ENCODE measurements at places on chromosomes 1 and 21.

DNA sequence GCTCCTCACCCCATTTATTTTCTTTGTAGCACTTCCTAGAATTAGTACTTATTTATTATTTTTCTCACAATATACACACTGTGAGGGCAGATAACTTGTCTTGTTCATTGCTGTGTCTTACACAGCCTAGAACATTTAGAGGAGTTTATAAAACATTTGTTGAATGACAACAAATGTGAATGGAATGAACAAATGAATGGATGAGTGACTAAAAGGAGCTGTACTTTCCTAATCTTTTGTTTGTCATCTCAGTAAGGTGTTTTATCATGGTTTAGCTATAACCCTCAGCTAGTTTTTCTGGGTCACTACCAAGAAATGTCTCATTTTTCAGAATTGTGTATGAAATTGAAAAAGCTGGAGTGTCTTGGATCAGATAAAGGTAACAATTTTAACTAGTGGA is 239.3 kb upstream of the KCNK2 start:
- DNase-seq = no peak

DNA sequence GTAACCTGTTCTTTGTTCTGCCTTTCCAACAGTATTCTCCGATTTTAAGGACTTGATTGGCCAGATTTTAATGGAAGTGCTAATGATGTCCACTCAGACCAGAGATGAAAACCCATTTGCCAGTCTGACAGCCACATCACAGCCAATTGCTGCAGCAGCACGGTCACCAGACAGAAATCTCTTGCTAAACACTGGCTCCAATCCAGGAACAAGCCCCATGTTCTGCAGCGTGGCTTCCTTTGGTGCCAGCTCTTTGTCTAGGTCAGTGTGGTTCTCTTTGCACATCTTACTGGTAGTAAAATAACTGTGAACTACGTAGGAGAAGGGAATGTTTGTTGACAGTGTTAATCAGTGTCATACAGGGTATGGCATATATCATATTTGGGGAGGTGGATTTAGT is 72.7 kb downstream of the UBE4B start:
- no peak for DNase-seq

GRCh38 chr1:160756849-160757201 is 17.8 kb downstream of the SLAMF7 start:
- no peak for DNase-seq

GRCh38 chr1:47440599-47441081 is 2.8 kb downstream of the FOXD2 start:
- DNase-seq = no peak

GRCh38 chr1:172815740-172816139 is 156.8 kb downstream of the FASLG start:
- no peak for DNase-seq

- no peak for DNase-seq
These were observed 128.2 kb downstream of the CACHD1 start for GRCh38 chr1:64598100-64598571.

DNA sequence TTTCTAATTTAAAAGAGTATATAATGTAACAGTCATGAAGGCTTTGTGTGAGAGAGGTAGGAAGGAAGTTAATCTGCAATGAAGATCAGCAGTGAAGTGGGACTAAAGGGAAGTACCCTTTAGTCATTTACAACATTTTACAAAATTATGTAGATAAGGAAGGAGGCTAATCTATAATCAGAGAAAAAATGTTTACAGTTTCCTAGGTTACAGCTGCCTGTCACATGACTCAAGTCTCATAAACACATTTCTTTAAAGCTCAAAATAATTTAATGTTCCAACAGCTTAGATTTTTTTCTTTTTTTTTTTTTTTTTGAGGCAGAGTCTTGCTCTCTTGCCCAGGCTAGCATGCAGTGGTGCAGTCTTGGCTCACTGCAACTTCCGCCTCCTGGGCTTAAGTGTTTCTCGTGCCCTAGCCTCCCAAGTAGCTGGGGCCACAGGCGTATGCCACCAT is 26.2 kb upstream of the CAP1 start:
- no peak for DNase-seq

- DNase-seq = no peak
These were observed 12.2 kb downstream of the FH start for GRCh38 chr1:241507189-241507863.

DNA sequence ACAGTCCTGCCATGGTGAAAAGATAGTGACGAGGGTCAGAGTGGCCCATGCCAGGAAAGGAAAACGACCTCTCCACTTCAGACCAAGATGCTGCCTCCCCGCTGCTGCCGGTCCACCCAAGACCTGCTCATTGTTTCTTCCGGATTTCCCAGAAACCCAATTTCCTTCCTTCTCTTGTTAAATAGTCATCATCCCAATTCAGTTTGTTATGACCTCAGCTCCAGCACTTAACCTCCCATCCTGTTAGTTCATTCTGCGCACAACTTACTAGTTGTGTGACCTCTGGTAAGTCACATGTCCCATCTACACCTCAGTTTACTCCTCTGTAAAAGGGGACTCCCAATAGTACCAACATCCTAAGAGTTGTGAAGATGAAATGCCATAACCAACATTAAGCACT is 29.9 kb upstream of the PPP1R15B start:
- no peak for DNase-seq

- DNase-seq = no peak
These were observed 58.5 kb downstream of the KIF26B start for GRCh38 chr1:245213066-245213831.

DNA sequence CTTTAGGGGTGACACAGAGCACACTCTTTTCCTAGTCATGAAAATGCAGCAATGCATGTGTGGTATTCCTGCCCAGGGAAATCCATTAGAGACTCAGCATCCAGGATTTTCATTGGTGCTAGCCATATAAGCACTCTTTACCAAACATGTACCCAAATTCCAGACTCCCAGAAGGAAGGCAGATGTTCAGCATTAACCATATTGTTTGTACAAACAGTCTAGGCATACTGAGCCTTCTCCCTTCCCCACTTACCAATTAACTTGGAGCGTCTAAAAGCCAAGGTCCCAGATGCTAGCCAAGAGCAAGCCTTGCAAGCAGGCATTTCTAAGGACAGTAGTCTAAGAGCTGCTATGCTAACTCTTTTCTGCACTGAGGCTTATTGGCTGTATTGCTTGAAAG is 27.9 kb downstream of the ZBED6 start:
- no peak for DNase-seq

GRCh38 chr1:247336390-247336789 is 4.7 kb upstream of the ZNF496 start:
- DNase-seq = no peak

DNA sequence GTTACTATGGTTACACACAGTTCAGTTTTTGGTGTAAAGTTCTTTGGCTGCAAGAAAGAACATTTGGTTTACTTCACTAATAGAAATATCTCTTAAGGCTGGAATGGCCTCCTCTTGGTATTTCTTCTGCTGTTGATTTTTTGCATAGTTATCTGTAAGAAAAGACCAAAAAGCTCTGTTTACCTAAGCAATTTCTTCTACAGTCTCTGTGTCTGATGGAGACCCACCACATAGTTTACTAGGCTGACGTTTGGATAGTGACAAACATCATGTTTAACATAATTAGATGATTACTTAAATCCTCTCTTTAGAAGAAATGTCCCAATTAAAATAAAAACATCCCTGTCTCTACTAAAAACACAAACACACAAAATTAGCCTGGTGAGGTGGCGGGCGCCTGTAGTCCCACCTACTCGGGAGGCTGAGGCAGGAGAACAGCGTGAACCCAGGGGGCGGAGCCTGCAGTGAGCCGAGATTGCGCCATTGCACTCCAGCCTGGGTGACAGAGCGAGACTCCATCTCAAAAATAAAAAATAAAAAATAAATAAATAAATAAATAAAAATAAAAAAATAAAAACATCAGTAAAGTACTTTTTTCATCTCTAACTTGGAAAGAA is 7.2 kb downstream of the PIGP start:
- no peak for DNase-seq

DNA sequence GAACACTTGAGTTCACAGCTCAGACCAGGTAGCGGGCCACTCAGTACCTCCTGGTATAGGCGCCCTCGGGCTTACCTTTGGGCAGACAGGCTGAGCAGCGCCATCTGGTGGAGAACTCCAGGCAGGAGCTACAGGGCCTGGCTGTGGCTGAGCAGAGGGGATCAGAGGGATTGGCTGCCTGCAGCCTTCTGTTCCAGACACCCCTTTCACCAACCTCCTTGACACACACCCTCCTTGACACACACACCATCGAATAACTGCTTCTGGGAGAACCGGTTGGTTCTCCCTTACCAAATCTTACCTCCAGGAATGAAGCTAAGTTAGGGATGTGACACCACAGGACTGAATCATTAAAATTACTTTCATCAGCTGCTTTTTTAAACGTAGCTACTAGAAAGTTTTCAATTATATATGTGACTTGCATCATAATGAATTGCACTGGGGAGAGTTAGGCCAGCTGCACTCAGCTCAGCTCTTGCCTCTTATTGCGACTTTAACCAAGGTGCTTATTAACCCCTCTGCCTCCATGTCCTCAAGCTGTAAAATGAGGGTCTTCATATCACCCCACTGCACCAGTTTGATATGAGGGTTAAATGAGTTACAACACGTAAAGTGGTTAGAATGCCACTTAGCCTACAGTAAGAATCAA is 6.6 kb downstream of the LIN28A start:
- DNase-seq = no peak

DNA sequence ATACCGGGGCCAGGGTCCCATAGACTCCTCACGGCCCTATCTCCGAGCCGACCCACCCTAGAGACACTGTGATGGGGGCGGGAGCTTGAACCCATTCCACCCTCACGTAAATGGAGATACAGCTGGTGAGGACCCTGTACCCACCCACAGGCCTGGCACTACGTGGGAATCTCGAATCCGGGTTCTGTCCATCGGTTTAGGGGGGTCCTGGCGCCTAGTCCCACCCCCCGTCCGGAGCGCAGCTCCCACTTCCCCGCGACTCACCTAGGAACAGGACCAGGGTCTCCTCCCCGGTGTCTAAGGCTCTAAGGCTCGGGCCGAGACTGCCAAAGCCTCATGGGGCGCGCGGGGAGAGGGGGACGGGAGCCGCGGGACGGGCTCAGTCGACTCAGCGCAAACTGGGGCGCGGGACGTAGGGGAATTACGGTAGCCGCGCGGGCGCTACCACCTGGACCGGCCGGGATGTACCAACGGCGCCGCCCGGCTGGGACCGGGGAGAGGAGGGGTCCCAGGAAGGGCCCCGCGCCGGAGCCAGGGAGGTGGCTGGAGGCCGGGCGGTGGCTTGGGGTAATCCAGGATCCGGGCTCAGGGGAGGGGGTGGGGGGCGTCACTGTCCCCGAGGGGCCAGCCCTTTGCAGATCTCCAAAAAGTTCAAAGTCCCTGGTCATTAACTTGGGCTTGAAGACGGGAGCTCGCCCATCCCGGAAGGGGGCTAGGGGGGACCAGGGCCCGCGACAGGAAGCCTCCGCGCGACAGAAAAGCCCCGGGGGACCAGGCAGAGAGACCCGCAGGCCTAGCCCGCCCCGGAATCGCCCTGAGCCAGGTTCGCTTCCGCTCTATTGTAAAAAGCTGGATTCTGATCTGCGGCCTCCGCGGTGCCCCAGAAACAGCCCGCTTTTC is 1.0 kb downstream of the PLEKHG5 start:
- no peak for DNase-seq

DNA sequence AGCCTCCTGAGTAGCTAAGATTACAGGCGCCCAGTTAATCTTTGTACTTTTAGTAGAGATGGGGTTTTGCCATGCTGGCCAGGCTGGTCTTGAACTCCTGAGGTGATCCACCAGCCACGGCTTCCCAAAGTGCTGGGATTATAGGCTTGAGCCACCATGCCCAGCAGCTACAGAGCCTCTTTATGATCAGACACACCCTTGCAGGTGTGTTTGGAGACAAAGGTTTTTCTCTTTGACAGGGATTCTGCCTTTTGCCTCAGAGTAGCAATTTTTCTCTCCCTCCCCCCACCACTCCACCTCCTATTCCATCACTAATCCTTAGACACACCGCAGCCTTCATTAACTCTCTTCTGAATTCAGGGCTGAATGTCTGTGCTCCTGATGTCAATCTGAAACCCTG is 152.2 kb upstream of the NFIA start:
- no peak for DNase-seq

DNA sequence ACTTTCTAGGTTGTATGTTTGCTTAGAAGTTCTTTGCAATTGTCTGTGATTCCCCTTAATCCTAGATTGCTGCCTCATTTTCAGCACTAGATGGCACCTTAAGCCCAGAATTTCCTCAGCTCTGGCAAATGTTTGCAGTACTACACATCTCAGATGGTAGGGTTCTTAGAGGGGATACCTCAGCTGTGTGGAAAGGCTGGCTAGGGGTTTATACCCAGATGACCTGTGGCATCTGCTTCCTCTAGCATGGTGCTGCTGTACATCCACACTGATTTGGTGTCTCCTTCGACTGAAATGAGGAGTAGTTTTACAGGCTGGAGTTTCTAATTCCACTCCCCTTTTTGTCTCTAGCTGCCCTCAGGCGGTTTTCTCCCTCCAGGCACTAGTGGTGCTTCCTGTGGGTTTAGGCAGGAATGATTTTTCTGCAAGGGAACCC is 23.5 kb downstream of the ASB17 start:
- no peak for DNase-seq

GRCh38 chr1:207051191-207051943 is at the start of gene YOD1:
Gene YOD1, minus strand, starts transcription at chr1:207051208. Its CDS starts 178 bp downstream, at chr1:207051030.
- DNase-seq = peak; percentile 26

DNA sequence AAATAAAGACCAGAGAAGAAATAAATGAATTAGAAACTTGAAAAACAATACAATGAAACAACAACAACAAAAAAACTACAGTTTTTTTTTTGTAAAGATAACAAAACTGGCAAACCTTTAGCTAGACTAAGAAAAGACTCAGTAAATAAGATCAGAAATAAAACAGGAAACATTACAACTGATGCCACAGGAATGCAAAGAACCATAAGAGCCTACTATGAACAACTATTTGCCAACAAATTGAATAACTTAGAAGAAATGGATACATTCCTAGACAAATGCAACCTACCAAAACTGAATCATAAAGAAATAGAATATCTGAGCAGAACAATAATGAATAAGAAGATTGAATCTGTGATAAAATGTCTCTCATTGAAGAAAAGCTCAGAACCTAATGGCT is 742.0 kb downstream of the ADGRL2 start:
- no peak for DNase-seq

DNA sequence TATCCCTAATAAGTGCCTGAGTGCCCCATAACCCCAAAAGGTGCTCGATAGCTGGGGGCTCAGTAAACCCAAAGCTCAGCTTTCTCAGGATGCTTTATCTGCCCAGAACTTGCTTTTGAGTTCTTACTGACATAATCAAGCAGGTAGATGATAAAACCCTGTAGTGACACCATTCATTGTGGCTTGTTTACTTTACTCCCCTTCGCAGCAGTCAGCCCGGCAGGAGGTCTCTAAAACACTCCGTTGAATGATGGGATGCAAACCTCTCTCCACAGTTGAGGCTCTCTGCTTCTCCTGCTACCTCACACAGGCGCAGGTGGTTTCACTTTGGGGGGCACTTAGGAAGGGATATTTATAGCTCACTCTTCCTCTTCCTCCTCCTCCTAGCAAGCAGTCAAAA is 349.4 kb downstream of the HLX start:
- DNase-seq = peak; percentile 15
